ENCODE measurements at places on chromosomes 6 and 20.
A peak's percentile ranks its signal among the peaks of the same experiment; 100 is the strongest.

- DNase-seq = no peak
Observed at GRCh38 chr6:147371325-147371724, 137.2 kb upstream of the SAMD5 start.

- DNase-seq = no peak
Observed at GRCh38 chr20:36855241-36855657, 20.7 kb upstream of the TLDC2 start.

- DNase-seq = no peak
Observed at GRCh38 chr6:122405417-122405816, 6.0 kb downstream of the HSF2 start.

GRCh38 chr6:107667790-107668189, 156.3 kb downstream of the SCML4 start:
- DNase-seq = no peak

DNA sequence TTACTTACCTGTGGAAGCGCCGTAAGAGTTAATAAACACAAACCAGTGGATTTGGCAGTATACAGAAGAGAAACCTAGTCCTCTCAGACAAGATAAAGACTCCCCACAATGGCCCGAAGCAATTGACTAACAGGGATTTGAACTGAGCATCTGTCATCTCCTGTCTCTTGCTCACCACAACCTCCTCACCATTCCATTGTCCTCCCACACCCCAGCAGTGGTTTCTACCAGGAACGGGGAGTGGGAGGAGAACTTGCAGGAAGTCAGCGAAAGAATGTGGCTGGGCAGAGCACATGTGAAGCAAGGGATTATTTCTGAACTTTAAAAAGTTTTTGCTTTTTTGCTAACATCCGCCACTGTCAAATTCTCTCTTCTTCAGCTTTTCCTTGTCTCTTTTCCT, 24.6 kb upstream of the TAAR1 start:
- no peak for DNase-seq

GRCh38 chr6:154590756-154591155, 80.3 kb upstream of the CNKSR3 start:
- DNase-seq = peak; percentile 95

GRCh38 chr6:87822011-87822410, 120.0 kb upstream of the AKIRIN2 start:
- DNase-seq = no peak

- no peak for DNase-seq
Observed at GRCh38 chr6:2750832-2751231, at the start of gene MYLK4. TSS of gene MYLK4 (minus strand) at chr6:2750922. CDS start at chr6:2749294, 1,628 bp downstream.

DNA sequence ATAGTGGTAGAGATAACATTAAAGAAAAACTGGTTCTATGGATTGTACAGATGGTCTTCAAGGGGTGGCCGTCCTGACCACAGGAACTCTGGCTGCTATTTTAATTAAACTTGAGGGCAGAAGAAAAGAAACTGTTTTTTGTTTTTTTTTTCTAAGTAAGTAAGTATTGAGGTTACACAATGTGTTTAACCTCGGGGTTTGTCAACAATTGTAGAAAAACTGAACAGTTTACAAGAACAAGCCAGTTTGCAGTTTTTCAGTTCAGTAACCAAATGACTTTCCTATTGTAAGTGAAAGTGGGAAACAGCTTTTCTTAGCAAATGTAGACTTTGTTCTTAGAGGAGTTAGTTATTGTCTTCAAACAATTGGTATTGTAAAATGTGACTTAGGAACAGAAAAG, 77.0 kb downstream of the PLCB1 start:
- no peak for DNase-seq

DNA sequence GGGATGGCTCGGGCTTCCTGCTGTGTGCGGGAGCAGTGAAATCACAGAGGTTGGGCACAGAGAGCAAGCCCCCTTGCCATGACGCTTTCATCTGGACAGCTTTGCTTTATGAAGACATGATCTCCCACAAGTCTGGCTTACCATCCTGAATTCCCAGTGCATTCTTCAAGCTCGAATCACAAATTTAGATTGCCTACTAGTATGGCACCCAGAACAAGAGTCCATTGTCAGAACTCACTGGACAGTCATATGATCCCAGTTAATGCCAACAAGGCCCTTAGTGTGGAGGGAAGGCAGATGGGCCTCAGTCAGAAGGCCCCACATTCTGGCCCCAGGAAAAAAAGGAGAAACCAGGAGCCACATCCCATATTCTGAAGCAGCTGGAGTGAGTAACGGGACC, 147.3 kb upstream of the FOXQ1 start:
- no peak for DNase-seq

DNA sequence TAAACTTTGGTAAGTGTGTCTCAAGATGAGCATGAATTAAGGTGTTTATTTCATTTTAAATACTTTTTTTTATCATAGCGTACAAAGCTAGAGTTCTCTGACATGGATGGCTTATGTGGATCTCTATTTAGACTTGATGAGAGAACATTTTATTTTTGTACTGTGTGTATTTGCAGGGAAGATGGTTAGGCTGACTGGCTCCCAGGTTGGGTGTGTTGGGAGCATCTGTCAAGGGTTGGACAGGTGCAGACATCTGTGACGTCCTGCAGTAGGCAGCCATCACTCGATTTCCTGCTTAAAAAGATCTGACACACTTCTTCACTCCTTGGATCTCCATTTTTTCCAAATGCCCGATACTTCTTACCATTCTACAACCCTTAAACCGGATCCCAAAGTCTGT, 221.9 kb upstream of the QKI start:
- no peak for DNase-seq

GRCh38 chr6:50586331-50586675, 127.0 kb upstream of the TFAP2D start:
- DNase-seq = no peak

- no peak for DNase-seq
Observed at GRCh38 chr6:155452576-155452975, 3.1 kb downstream of the NOX3 start.

- DNase-seq = no peak
Observed at GRCh38 chr20:4099905-4100675, 84.7 kb upstream of the RNF24 start.

GRCh38 chr20:57391439-57392301, 474 bp downstream of the RBM38 start:
- peak; percentile 38 for DNase-seq

DNA sequence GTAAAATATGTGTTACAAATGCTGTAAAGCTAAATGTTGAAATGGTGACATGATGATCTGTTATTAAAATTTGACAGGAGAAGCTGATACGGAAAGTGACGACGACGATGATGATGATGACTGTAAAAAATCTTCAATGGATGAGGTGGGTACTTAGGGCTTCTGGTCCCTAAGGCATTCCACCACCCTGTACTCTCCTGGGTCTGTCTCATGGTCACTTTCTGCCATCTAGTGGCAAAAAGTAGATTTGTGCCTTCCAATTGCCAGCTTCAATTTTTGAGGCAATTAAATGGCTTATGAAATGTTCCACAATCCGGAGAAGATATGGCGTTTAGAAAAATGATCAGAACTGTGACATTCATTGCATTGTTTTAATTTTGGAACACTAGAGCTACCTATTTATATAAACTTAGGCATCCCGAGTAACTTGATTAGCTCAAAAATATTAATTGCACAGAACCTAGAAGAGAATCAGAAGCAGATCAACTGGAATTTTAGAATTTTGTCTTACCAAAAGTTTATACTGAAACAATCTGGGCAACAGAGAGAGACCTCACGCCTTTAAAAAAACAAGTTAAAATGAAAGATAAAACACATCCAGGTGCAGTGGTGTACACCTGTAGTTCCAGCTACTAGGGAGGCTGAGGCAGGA, 346.5 kb upstream of the PLCB4 start:
- peak; percentile 2 for DNase-seq

GRCh38 chr6:22106961-22107360, 189.9 kb downstream of the PRL start:
- no peak for DNase-seq

DNA sequence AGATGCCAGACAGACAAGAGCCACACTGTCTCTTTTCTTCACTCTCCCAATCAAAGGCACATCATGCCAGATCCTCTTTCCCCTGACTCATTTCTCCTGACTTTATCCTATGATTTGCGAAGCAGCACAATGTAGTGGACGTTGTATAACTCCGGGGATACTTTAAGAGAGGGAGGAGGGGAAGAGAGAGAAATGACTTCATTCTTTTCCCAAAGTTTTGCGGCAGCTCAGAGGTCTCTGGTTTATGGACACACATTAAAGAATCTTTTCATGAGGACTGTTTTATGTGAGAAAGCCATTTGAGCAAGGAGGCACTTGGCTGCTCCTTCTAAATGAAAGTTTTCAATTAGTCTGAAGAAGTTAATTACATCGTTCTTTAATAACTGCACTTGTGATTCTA, 75.1 kb upstream of the MC3R start:
- no peak for DNase-seq

DNA sequence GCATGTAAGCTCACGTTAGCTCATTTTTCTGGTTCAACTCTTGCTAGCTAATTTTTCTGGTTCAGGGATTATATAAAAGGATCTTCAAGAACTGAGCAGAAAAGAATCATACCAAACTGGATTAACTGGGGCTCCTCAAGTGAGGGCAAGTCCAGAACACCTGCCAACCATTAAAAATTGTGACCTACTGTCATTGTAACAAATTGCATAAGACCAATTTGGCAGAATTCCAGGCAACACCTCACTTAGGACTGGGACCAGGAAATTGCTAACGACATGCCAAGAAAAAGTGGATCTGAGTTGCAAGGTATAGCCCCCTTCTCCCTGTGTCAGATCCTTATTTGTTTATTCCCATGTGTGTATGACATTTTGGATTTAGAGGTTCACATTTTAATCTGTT, 216.6 kb downstream of the HIVEP2 start:
- DNase-seq = peak; percentile 98

GRCh38 chr6:139519571-139520031, 145.2 kb upstream of the CITED2 start:
- no peak for DNase-seq

DNA sequence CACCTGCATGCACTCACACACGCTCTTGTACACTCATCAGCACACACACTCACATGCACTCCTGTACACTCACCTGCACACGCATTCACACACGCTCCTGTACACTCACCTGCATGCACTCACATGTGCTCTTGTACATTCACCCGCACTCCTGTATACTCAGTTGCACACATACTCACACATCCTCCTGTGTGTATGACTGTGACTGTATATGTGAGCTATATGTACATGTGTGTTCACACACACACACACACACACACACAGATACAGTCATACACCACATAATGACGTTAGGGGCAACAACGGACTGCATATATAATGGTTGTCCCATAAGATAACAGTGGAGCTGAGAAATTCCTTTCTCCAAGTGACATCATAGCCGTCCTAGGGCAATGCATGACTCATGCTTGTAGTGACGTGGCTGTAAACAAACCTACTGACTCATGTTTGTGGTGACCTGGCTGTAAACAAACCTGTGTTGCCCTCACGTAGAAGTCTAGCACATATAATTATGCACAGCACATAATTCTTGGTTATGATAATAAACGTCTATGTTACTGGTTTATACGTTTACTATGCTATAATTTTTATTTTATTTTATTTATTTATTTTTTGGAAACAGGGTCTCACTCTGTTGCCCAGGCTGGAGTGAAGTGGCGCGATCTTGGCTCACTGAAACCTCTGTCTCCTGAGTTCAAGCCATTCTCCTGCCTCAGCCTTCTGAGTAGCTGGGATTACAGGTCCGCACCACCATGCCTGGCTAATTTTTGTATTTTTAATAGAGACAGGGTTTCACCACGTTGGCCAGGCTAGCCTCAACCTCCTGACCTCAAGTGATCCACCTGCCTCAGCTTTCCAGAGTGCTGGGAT, 22.8 kb upstream of the TAF4 start:
- no peak for DNase-seq
